Activated naive CD4-positive, alpha-beta T cell treated with anti-CD3 and anti-CD28 coated beads, Interleukin-2, amount 50 U/mL, for 16 hours (primary cell): ENCODE measurements at places on chromosomes 3 and 15.

DNA sequence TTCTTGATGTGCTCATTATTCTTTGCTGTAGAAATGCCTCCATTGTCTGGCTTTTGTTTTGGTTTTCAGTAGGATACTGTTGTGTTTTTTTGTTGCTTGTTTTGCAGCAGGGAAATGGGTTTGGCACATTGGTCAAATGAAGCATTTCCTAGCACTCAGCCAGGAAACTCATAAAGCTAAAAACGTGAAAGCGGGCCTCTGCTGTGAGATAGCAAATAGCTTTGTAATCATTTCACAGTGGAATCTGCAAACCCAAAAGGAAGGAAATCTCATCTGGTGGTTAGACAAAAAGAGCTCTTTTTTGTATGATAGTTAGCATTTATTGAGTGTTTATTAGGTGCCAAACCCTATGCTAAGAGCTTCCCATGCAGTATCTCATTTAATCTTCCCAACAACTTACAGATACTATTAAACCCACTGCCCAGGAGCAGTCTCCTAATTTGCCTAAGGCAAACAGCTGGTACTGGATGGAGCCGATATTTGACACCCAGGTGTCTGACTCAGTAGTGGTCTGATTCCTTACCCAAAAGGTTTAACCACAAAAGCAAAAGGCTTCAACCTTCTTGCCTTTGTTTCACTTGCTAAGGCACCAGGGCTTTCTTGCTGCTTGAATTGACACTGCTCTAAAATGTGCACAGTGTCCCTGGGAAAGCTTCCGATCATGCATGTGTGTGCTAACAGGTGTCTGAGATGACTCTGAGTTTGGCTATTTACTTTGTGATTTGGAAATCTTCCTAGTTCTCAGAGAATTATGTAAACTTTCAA is 527.9 kb upstream of the MDFIC2 start:
- no peak for DNase-seq

- no peak for DNase-seq
Observed at GRCh38 chr15:70580286-70580685, 183.1 kb downstream of the UACA start.

DNA sequence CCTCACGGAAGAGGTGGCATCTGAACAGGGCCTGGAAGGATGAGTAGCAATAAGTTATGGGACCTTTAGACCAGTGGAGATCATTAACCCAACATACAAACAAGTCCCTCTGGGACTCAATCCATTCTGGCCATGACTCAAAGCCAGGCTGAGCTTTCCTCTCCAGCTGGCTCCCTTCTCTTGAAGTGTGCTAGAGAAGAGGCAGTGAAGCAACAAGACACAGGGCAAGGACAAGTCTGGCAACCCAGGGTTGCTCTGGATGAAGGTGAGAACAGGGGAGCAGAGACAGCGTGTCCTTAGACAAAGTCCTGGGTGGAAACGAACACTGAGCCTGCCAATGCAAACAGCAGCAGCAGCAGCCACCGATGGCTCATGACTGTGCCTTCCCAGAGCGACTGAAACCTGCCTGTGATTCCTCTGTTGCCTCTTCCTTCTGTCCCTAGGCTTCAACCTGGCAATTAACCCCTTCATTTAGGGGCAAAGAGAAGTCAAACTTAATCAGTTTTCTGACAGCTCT is 86.8 kb downstream of the BDH1 start:
- no peak for DNase-seq

GRCh38 chr3:12818773-12819172 is 22.3 kb downstream of the CAND2 start:
- no peak for DNase-seq

GRCh38 chr3:185272033-185272432 is 18.2 kb upstream of the EHHADH start:
- no peak for DNase-seq
